ENCODE measurements at places on chromosomes 6 and 20. TPM values are rescaled to one million over a fixed set of nuclear protein-coding genes. Genes with fewer than 3 reads are reported as not detected.

DNA sequence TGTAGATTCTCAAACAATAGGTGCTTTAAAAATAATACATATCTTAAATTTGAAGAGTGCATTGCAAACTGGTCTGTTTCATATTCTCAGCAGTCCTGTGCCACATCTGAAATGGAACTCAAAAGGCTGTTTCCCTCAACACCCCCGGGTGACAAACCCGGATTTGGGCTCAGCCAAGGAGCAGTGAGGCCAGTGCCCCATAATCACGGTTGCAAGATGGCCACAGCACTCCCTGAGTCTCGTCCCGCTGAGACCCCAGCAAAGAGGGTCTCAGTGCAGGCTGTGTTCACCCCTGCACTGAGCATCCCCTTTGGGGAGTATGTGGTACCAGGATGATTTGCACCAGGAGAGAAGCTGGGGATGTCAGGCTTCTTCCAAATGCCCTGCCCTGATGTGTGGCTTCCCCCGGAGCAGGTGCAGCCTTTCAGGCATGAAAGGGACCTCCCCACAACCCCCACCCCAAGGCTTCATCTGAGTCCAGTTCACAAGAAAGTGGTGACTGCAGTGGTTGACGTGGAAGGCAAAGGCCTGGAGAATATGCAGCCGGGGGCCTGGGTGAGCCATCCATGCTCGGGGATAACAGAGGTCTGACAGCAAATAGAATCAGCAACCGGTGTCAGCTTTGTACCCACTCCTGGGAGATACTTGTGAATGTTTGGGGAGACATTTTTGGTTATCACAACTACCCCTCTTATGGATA is 202.9 kb downstream of the SYNDIG1 start:
- H3K4me1 ChIP-seq = no peaks in the 10 kb centered on the region
- H3K27ac ChIP-seq = no peak overlapping the region
- H3K36me3 ChIP-seq = no peaks in the 10 kb centered on the region
- no peaks in the 10 kb centered on the region for H3K27me3 ChIP-seq
- no peak overlapping the region for H3K4me3 ChIP-seq

DNA sequence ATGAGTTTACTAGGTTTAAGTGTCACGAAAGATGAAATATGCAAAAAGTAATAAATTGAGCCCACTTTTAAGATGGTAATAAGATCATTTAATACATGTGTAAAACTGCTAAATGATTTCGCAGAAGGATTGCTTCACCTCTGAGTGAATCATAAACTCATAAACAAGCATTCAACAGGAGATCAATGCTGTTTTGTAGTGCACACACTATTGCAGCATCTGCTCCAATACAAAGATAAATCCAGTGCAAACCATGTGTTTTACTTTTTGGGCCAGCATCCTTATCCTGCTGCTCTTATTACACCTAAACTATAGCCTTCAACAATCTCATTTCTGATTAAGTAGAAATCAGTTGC is 400.1 kb downstream of the NKAIN2 start:
- peak; percentile 26 for DNase-seq
- no peaks in the 10 kb centered on the region for H3K36me3 ChIP-seq
- H3K4me1 ChIP-seq = peaks cover 15% of the 10 kb centered on the region

DNA sequence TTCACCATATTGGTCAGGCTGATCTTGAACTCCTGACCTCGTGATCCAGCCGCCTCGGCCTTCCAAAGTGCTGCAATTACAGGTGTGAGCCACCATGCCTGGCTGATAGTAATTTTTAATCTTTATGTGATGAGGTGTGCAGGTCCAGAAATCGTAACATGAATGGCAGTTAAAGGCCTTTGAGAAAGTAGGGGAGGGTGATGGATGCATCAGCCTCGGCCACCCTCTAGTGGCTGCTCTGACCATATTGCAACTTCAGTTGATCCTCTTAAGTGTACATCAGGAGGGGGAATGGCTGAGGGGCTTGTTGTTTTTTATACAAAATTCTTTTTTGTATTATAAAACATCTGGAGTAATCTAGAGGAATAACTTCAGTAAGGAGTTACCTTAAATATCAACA is 193.0 kb downstream of the ZFAND3 start:
- no peak overlapping the region for H3K4me3 ChIP-seq
- H3K36me3 ChIP-seq = no peaks in the 10 kb centered on the region
- no peak overlapping the region for H3K27ac ChIP-seq

Gene HLA-G
- total RNA-seq = not detected

Gene MATN4
- not detected for total RNA-seq

All from cardiac muscle cell (in vitro differentiated cells and primary cell).